ENCODE measurements at places on chromosomes 7 and 10.

DNA sequence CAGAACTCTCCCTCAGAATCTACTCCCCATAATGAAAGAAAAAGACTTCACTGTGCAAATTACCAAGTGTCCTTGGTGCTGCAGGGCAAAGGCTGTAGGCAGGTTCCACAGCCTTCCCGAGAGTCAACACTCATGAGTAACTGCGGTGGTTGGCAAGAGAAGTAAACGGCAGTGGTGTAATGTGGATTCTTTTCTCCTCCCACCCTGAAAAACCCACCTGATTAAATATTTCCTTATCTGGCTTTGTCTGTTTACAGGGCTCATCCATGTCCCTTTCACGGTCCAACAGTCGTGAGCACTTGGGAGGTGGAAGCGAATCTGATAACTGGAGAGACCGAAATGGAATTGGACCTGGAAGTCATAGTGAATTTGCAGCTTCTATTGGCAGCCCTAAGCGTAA lies 300.9 kb downstream of the BICC1 start:
- DNase-seq, result no peak

DNA sequence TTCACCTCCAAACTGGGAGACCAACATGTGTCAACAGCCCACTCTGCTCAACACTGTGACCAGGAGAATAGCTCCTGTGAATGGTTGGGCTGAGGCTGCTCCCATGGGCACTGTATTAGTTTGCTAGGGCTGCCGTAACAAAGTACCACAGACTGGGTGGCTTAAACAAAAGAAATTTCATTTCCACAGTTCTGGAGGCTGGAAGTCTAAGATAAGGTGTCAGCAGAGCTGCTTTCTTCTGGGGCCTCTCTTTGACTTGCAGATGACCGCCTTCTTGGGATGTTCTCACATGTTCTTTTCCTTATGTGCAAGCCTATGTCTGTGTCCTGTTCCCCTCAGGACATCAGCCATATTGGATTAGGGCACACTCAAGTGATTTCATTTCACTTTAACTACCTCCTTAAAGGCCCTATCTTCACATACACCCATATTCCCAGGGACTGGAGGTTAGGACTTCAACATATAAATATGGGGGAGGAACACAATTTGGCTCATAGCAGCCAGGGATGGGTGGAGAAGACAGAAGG lies 90.3 kb downstream of the CPED1 start:
- DNase-seq, result no peak

DNA sequence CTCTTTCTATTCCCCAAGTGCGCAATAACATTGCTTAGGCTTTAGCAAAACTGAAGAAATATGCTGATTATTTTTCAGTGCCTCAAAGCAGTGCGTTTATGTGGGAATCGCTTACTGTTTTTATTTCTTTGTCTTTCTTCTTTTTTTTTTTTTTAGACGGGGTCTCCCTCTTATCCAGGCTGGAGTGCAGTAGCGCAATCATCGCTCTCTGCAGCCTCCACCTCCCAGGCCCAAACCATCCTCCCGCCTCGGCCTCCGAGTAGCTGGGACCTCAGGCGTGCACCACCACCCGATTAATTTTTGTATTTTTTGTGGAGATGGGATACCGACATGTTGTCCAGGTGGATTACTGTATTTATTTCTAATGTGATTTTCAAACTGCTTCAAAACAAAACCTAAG lies 1.2 kb downstream of the DENND10 start:
- no peak for DNase-seq

DNA sequence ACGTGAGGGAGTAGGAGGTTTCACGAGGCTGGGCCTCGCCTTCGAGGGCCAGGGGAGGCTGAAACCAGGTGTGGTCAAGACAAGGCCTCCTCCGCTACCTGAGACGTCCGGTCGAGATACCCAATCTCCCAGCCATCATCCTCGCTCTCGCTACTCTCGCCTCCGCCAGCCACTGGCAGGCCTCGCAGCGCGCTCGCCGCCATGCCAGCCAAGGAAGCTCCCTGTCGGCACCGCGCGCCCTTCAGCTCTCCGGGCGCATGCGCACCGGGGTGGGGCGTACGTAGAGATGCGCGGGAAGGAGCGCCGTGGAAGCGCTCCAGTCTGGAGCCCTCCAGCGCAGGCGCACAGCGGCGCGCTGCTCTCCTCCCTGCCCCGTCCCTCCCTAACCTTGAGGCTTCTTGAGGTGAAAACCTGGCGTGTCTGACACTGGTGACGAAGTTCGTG lies at the start of gene ASZ1:
Gene ASZ1 (minus strand): TSS at position 236 of the 444 bp plus-strand sequence. CDS start 33 bp downstream, at position 203.
- DNase-seq, result no peak

DNA sequence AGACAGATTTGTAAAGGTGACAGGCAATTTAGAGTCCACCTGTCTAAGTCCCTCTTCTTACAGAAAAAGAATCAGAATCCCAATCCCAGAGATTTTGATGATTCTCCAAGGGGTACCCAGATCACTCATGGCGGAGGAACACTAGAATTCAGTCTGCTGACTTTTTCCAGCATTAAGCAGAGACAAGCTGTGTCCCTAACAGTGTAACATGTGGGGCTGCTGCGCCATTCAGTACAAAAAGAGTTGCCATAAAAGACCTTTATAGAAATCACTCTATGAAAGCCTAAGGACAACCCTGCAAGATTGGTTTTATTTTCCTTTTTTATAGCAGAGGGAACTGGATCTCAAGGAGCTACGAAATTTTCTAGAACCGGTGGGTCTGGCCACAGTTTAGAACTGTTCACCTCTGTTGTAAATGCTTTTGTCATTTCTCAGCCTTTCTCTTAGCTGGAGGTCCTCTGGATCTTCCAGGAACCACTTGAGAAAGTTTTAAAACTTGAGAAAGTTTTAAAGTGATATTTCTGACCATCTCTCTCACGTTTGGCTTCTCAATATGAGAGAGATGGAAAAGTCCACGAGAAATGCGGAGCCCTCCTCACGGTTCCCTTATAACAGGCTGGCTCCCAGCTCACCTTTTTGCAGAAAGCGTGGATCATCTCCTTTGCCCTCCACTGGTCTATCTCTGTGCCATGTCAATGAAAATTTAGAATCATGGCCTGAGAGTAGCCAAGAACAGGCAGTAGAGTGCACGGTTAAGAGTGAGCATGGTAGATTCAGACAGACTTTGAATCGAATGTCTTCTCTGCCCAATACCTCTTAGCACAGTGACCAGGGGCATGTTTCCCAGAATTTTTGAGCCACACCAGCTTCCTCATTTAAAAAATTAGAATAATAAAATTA lies 826 bp downstream of the GIMAP7 start:
- DNase-seq, result no peak

- no peak for DNase-seq
Observed at GRCh38 chr10:116771101-116771958, 29.0 kb upstream of the HSPA12A start.

- DNase-seq, result no peak
Observed at GRCh38 chr10:131652438-131653139, 248.2 kb upstream of the PPP2R2D start.

GRCh38 chr7:157318015-157318706 lies 18.6 kb upstream of the DNAJB6 start:
- no peak for DNase-seq

- no peak for DNase-seq
Observed at GRCh38 chr7:112134039-112134438, 72.2 kb downstream of the DOCK4 start.

- DNase-seq, result no peak
Observed at GRCh38 chr7:32126843-32127242, 56.6 kb upstream of the PDE1C start.

DNA sequence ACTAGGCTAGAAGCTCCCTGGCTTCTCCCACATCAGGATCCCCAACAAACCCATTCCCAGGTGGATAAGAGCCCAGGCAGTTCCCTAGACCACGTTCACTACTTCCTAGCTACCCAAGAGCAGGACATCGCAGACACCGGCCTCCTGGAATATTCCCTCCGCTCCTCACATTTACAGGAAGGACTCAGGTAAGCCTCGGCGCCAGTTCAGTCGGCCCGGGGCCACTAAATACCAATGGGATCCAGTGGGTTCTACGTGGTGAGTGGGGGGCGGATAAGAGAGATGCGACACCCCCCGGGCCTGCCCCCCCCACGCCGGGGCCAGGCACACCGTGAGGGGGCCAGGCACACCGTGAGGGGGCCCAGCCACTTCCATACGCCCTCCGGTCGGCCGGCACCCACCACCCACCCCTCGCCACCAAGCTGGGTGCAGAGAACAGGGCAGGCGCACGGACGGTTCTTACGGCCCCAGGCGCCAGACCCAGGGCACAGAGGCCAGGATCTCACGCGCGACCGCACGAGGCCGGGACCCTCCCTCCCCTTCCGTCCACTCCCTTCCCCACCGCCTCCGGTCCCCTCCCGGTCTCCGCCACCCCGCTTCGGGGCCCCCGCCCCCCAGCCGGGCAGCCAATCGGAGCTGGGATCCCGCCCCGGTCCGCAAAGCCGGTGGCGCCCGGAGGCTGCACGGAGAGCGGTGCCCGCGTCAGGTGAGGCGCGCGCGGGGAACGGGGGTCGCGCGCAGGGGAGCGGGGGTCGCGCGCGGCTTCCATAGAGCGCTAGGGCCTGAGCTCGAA lies at the start of gene BLVRA:
Gene BLVRA (plus strand): TSS at position 652 of the 793 bp plus-strand sequence. CDS start 12,479 bp downstream, outside the sequence.
- peak; percentile 35 for DNase-seq

GRCh38 chr7:7177044-7177517 lies 5.3 kb upstream of the C1GALT1 start:
- no peak for DNase-seq

DNA sequence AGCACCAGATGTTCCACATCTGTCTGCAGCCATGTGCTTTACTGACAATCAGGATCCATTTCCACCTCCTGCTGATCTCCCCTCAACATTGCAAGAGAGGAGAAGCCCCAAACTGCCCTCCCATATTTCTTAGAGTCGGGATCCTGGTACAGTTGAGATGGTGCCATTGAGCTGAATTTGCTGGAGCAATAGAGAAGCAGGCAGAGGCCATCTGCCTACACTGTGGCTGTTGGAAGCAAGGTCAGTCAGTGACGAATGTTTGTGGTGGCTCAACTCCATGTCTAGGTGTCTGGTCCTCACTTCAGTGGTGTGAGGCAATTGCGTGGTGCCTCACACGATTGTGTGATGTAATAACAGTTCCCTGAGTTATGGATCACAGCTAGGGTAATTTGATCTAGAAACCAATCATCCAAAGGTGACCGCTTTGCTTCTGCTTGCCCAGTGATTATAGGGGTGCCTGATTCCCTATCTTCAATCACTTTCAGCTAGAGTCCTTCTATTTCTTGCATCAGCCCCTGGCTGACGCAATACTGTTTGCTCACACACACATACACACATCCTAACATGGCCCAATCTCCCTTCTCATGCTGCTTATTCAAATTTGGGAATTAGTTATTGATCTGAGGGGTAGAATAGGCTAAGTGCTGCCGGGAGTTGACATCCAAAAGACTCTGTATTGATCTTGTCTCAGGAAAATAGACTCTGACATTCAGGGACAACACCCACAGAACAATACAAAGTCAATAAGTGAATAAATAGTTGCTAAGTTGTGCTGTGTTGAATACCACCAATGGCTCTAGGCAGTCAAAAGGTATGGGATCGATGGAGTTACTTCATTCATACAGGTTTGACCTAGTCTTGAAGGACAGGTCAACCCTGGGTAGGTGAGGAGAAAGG lies 46.1 kb upstream of the SLC35B4 start:
- DNase-seq, result no peak

DNA sequence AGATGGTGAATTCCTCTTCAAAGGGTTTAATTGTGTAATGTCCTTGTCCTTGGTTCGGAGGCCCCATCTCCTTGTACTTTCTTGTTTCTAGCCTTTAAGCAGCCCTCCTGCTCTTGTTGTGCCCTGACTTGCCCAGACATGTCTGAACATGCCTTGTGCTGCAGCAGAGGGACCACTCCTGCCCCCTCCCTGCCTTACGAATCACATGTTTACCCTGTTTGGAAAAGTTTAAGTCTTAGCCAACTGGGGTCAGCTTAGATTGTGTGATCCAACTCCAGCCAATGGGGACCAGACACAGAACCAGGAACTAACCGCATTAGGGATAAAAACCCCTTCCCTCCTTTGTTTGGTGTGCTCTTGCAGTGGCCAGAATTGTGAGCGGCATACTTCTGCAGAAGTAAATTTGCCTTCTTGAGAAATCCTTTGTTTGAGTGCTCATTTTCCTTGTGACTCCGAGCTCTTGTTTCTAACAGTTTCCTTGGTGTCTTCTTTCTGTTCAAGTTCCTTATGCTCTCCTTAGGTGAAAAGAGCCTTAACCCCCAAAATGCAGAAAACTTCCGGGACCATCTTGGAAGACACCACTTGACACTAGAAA lies 29.4 kb downstream of the CLRN3 start:
- no peak for DNase-seq

- DNase-seq, result no peak
Observed at GRCh38 chr7:94297397-94297838, 97.3 kb upstream of the COL1A2 start.

DNA sequence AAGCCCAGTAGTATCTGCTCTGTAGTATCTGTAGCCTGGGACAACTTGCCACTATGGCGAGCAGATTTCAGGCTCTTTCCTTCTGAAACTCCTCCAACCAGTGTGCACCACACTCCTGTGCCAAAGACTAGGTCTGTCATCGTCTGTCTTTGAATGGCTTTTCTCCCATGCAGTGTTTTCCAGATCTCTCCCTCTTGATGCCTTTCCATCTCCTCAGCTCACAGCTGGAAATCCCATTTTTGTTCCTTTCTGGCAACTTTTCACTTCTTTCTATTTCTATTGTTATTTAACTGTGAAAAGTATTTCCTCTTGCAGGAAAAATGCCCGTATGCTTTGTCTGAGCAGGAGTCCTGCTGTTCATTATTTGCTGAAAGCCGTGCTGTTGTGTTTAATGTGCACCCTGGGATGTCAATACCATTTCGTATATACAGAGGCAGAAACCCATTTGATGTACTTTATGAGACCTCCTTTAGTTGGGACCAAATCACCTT lies 373.7 kb downstream of the PHTF2 start:
- DNase-seq, result no peak

- DNase-seq, result no peak
Observed at GRCh38 chr7:21507627-21508343, 35.1 kb upstream of the DNAH11 start.

DNA sequence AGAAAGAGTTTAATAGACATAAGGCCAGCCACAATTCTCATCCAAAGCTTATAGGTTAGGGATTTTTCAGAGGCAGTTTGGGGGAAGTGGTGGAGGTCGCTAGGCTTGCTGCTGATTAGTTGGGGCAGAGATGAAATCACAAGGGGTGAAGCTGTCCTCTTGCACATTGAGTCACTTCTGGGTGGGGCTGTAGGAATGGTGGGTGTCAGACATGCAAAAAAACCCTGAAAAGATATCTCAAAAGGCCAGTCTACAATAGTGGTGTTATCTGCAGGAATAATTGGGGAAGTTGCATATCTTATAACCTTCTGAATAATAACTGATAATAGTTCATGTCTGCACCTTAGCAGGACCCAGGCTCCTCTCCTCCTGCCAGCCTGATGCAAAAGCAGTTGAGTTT lies 2.1 kb downstream of the FAM24B start:
- DNase-seq, result no peak

GRCh38 chr10:30233186-30233959 lies 115.7 kb downstream of the MTPAP start:
- no peak for DNase-seq

DNA sequence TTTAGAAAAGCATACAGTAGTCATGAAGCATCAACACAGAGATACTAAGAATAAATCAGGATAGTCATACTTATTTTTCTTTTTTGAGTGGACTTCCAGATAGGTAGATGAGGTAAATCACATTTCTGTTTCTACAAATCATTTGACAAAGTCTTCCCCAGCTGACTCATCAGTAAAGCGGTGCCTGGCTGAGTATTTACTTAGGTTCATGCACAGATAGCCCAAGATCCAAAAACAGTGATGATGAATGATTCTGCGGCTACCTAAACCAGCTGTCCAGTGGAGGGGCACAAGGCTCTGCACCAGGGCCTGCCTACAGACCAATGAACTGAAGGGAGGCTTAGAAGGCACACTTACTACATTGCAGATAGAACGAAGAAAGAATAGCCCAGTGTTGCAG lies 113.1 kb downstream of the PARP12 start:
- no peak for DNase-seq
